ENCODE measurements at places on chromosomes 7 and 10.
A peak's percentile ranks its signal among the peaks of the same experiment; 100 is the strongest.

DNA sequence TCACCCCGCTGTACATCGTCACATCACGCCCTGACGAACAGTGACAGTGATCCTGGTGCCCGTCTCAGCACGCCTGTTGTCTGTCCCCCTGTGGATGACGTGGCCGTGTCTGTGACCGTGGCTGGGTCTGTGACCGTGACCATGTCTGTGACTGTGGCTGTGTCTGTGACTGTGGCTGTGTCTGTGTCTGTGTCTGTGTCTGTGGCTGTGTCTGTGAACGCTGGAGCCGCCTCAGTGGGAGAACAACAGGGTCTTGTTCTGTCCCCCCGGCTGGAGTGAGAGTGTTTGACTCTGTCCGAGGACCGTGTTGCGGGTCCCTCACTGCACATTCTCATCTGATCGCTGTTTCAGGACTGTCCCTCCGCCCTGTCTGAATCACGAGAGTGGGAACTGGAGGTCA is 202.2 kb downstream of the TCERG1L start:
- DNase-seq: no peak
- no peak overlapping the region for H3K4me3 ChIP-seq
- H3K4me1 ChIP-seq: no peaks in the 10 kb centered on the region

DNA sequence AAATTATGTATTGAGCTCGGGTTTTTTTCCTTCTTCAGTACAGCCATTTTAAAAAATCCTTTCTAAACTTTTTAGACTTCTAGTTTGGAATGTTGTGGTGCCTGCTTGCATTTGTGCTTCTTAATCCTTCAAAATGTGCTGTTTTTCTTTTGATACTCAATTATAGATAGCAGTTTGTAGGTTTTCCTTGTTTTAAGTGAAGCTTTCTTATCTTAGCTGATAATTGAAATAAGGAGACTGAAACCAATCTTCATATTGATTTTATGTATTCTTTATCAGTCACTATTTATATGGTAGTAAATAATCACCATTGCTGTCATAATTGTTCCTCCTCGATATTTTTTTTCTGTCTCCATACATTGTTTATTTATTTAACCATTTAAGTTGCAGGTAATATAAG is 56.6 kb downstream of the TAF3 start:
- no peaks in the 10 kb centered on the region for H3K36me3 ChIP-seq
- no peaks in the 10 kb centered on the region for H3K27me3 ChIP-seq
- no peak overlapping the region for H3K27ac ChIP-seq
- H3K4me3 ChIP-seq: no peak overlapping the region
- no peaks in the 10 kb centered on the region for H3K4me1 ChIP-seq

- H3K27ac ChIP-seq: peak overlapping the region; percentile 76
- H3K4me3 ChIP-seq: peak overlapping the region; percentile 63
- no peaks in the 10 kb centered on the region for H3K36me3 ChIP-seq
- H3K4me1 ChIP-seq: no peaks in the 10 kb centered on the region
- no peaks in the 10 kb centered on the region for H3K27me3 ChIP-seq
- no peak for DNase-seq
These were observed 588 bp downstream of the GLI3 start for GRCh38 chr7:42236266-42236975.

DNA sequence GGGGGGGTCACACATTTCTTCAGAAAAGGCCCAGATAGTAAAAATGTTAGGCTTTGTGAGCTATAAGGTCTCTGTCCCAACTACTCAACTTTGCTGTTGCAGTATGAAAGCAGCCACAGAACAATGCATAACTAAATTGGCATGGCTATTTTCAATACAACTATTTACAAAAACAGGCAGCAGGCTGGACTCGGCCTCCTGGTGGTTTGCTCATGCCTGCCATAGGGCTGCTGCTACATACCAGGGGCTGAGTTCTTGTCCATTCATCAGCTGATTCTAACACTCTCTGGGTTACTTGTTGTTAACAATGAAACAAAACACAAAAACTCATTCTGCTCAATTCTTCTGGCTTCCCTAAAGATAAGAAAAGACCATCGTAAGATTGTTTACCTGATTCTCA is 109.4 kb upstream of the ADAM12 start:
- H3K27me3 ChIP-seq: no peaks in the 10 kb centered on the region
- no peaks in the 10 kb centered on the region for H3K4me1 ChIP-seq
- no peak for DNase-seq
- no peak overlapping the region for H3K27ac ChIP-seq
- no peak overlapping the region for H3K4me3 ChIP-seq
- no peaks in the 10 kb centered on the region for H3K36me3 ChIP-seq

GRCh38 chr7:90303241-90303640 is 17.9 kb downstream of the FAM237B start:
- DNase-seq: no peak
- H3K27me3 ChIP-seq: no peaks in the 10 kb centered on the region
- H3K4me3 ChIP-seq: no peak overlapping the region
- H3K36me3 ChIP-seq: peaks cover 7% of the 10 kb centered on the region
- no peak overlapping the region for H3K27ac ChIP-seq
- H3K4me1 ChIP-seq: no peaks in the 10 kb centered on the region

DNA sequence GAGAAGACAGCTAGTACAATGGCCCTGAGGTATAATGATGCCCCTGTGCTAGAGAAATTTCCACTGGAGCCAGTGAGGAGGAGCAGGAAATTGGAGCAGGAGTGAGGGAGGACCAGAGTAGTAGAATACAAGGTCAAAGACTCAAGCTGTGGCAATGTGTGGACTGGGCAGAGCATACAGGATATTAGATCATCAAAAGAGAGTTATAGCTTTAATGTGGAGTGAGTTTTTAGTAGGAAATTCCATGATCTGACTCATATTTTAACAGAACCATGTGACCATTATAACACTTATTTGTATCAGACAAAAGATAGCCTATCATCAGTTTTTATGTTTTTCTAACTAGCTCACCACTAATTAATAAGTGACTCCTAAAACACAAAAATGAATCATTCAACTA is 154.1 kb downstream of the DGKB start:
- no peaks in the 10 kb centered on the region for H3K4me1 ChIP-seq
- no peak overlapping the region for H3K4me3 ChIP-seq

DNA sequence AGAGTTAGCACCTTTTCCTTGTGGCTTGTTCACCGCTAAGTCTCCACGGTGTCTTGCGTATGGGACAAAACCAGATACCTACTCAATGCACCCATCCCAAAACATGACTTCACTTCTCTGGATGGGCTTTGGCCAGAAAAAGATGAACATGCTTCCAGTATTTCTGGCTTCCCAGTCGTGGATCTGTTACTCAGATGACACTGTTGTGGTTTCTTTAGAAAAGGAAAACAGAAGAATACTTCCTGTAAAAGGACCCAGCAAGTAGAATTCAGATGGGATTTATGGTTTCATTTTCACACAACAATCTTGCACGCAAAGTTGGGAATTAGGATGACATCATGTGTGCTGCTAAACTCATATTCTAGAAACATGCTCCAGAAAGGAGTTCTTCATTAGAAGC is 216.7 kb downstream of the ADAM12 start:
- H3K27ac ChIP-seq: no peak overlapping the region
- no peaks in the 10 kb centered on the region for H3K4me1 ChIP-seq
- no peaks in the 10 kb centered on the region for H3K36me3 ChIP-seq
- H3K27me3 ChIP-seq: no peaks in the 10 kb centered on the region

- H3K36me3 ChIP-seq: no peaks in the 10 kb centered on the region
- no peaks in the 10 kb centered on the region for H3K27me3 ChIP-seq
- no peaks in the 10 kb centered on the region for H3K4me1 ChIP-seq
- H3K27ac ChIP-seq: no peak overlapping the region
These were observed 183.9 kb downstream of the SGMS1 start for GRCh38 chr10:50439806-50440205.

GRCh38 chr10:66085906-66086305 is 839.9 kb upstream of the LRRTM3 start:
- no peaks in the 10 kb centered on the region for H3K27me3 ChIP-seq
- no peak overlapping the region for H3K27ac ChIP-seq
- no peak overlapping the region for H3K4me3 ChIP-seq
- no peaks in the 10 kb centered on the region for H3K36me3 ChIP-seq
- no peaks in the 10 kb centered on the region for H3K4me1 ChIP-seq

GRCh38 chr7:70752794-70753241 is 379.1 kb upstream of the GALNT17 start:
- no peak overlapping the region for H3K4me3 ChIP-seq
- DNase-seq: no peak
- H3K27ac ChIP-seq: no peak overlapping the region
- H3K4me1 ChIP-seq: no peaks in the 10 kb centered on the region

GRCh38 chr7:108157606-108158335 is 27.6 kb upstream of the LAMB4 start:
- H3K27me3 ChIP-seq: no peaks in the 10 kb centered on the region
- H3K27ac ChIP-seq: no peak overlapping the region
- DNase-seq: no peak
- H3K4me3 ChIP-seq: no peak overlapping the region
- no peaks in the 10 kb centered on the region for H3K4me1 ChIP-seq
- H3K36me3 ChIP-seq: no peaks in the 10 kb centered on the region

- no peak overlapping the region for H3K4me3 ChIP-seq
- H3K27ac ChIP-seq: no peak overlapping the region
- no peaks in the 10 kb centered on the region for H3K27me3 ChIP-seq
- peaks cover 7% of the 10 kb centered on the region for H3K4me1 ChIP-seq
- DNase-seq: no peak
These were observed 4.6 kb upstream of the USP6NL start for GRCh38 chr10:11616021-11616420.

GRCh38 chr10:16832351-16833080 is 15.3 kb upstream of the RSU1 start:
- peaks cover 13% of the 10 kb centered on the region for H3K4me1 ChIP-seq
- H3K4me3 ChIP-seq: no peak overlapping the region
- no peak for DNase-seq

DNA sequence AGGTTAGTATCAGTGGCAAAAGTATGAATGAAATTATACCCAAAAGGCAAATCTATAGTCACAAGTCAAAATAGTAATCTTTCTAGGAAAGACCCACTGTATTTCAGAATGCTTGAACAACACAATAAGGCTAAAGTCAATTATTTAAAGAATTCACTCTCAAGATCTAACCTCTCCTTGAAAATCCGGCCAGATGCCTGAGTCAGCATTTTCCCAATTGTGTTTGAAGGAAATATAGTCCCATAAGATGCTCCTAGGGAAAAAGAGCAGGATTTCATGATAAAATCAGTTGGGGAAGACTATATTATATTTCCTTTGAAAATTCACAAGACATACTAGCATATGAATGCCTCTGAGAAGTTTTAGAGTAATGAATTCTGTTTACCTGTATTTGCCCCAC is 1075.0 kb downstream of the GRM8 start:
- no peaks in the 10 kb centered on the region for H3K4me1 ChIP-seq
- DNase-seq: no peak
- no peaks in the 10 kb centered on the region for H3K27me3 ChIP-seq
- H3K36me3 ChIP-seq: no peaks in the 10 kb centered on the region
- H3K4me3 ChIP-seq: no peak overlapping the region
- no peak overlapping the region for H3K27ac ChIP-seq

DNA sequence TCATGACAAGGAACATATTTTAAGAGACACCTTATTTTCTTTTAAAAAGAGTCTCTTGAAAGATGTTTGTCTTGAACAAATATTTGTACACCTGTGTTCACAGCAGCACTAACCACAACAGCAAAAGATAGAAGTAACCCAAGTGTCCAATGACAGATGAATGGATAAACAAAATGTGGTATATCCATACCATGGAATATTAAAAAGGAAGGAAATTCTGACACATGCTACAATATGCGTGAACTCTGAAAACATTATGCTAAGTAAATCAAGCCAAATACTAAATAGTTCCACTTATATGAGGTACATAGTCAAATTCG is 17.8 kb downstream of the SGMS1 start:
- DNase-seq: no peak
- H3K27ac ChIP-seq: no peak overlapping the region
- no peaks in the 10 kb centered on the region for H3K36me3 ChIP-seq
- no peak overlapping the region for H3K4me3 ChIP-seq
- H3K27me3 ChIP-seq: no peaks in the 10 kb centered on the region

DNA sequence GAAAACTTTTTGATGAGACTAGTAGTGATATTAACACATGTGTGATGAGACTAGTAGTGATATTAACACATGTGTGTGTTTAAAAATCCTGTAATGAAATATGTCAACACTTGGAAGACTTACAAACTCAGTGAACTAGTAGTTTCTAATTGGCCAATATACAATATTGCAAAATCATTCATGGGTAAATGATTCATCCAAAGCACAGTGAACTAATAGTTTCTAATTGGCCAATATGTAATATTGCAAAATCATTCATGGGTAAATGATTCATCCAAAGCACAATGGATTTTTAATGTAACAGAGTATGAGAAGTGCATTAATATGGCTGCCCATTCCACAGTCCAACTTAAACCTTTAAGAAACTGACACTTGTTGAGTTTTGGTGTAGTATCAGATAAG is 77.8 kb downstream of the ATAD1 start:
- no peak overlapping the region for H3K27ac ChIP-seq
- H3K36me3 ChIP-seq: no peaks in the 10 kb centered on the region
- no peaks in the 10 kb centered on the region for H3K4me1 ChIP-seq
- no peaks in the 10 kb centered on the region for H3K27me3 ChIP-seq

- no peaks in the 10 kb centered on the region for H3K36me3 ChIP-seq
- peaks cover 82% of the 10 kb centered on the region for H3K4me1 ChIP-seq
- H3K27me3 ChIP-seq: no peaks in the 10 kb centered on the region
- peak; percentile 83 for DNase-seq
- peak overlapping the region; percentile 94 for H3K27ac ChIP-seq
- peak overlapping the region; percentile 14 for H3K4me3 ChIP-seq
These were observed 27.2 kb downstream of the GTF2IRD1 start for GRCh38 chr7:74480861-74481417.

- DNase-seq: no peak
- H3K4me1 ChIP-seq: peaks cover 32% of the 10 kb centered on the region
- H3K27me3 ChIP-seq: no peaks in the 10 kb centered on the region
- H3K27ac ChIP-seq: peak overlapping the region; percentile 67
- no peaks in the 10 kb centered on the region for H3K36me3 ChIP-seq
These were observed 299.8 kb downstream of the KLF6 start for GRCh38 chr10:3485057-3485686.

GRCh38 chr10:100534726-100535125 is 1.0 kb upstream of the HIF1AN start:
- no peak for DNase-seq
- no peaks in the 10 kb centered on the region for H3K4me1 ChIP-seq
- no peak overlapping the region for H3K4me3 ChIP-seq
- H3K27me3 ChIP-seq: no peaks in the 10 kb centered on the region
- H3K36me3 ChIP-seq: peaks cover 9% of the 10 kb centered on the region

GRCh38 chr7:23710000-23710399 is at the start of gene STK31:
Gene STK31 (plus strand): TSS chr7:23710219. CDS start chr7:23710286, 67 bp downstream.
- H3K4me3 ChIP-seq: no peak within 1 kb of the TSS
- H3K36me3 ChIP-seq: peaks cover 6% of the 10 kb centered on the region
- H3K27ac ChIP-seq: no peak within 1 kb of the TSS
- no peaks in the 10 kb centered on the region for H3K4me1 ChIP-seq

GRCh38 chr10:75016325-75016724 is 95.1 kb upstream of the SAMD8 start:
- H3K4me3 ChIP-seq: no peak overlapping the region
- DNase-seq: no peak
- no peaks in the 10 kb centered on the region for H3K27me3 ChIP-seq

Data from right atrium auricular region (tissue), 2 donors.